ENCODE measurements at places on chromosomes 1 and 21. TPM values are rescaled to one million over a fixed set of nuclear protein-coding genes. Genes with fewer than 3 reads are reported as not detected.
A peak's percentile ranks its signal among the peaks of the same experiment; 100 is the strongest.

GRCh38 chr1:179663810-179664209, 72.2 kb downstream of the TDRD5 start:
- no peak for DNase-seq

Gene FAM151A
- total RNA-seq: 0.11 TPM

GRCh38 chr1:230261928-230262650, 164.0 kb downstream of the PGBD5 start:
- no peak for DNase-seq

DNA sequence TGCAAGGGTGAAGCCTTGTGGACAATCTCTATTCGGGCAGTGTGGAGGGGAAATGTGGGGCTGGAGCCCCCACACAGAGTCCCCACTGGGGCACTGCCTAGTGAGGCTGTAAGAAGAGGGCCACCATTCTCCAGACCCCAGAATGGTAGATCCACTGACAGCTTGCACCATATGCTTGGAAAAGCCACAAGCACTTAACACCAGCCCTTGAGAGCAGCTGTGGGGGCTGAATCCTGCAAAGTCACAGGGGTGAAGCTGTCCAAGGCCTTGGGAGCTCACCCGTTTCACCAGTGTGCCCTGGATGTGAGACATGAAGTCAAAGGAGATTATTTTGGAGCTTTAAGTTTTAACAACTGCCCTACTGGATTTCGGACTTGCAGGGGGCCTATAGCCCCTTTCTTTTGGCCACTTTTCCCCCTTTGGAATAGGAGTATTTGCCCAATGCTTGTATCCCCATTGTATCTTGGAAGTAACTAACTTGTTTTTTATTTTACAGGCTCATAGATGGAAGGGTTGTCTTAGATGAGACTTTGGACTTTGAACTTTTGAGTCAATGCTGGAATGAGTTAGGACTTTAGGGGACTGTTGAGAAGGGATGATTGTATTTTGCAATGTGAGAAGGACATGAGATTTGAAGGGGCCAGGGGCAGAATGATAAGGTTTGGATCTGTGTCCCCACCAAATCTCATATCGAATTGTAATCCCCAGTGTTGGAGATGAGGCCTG, 16.3 kb upstream of the COL6A1 start:
- no peak for DNase-seq

DNA sequence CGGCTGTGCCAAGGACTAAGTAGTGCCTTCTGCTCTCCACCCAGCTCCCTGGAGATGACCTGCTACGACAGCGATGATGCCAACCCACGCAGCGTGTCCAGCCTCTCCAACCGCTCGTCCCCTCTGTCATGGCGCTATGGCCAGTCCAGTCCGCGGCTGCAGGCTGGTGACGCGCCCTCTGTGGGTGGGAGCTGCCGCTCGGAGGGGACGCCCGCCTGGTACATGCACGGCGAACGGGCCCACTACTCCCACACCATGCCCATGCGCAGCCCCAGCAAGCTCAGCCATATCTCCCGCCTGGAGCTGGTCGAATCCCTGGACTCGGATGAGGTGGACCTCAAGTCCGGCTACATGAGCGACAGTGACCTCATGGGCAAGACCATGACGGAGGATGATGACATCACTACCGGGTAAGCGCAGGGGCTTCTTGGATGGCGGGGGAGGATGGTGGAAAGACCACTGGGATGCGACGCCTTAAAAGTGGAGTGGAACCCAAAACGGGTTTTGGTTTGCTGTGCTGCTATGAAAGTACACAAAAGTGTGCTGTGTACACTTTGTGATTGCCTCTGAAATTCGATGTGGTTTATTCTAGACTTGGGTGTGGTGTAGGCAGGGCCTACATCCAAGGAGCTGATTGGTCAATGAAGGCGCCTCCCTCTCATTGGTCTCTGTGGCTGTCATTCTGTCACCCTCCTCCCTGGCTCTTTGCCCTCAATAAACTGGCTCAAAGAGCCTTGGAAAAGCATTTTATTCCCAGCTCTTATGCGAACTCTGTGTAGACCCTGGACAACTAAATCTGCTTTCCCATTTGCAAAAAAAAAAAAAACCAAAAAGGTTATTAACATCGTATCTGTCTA, 110.4 kb upstream of the IPO9 start:
- DNase-seq: no peak

Gene PRAMEF12
- not detected for total RNA-seq

DNA sequence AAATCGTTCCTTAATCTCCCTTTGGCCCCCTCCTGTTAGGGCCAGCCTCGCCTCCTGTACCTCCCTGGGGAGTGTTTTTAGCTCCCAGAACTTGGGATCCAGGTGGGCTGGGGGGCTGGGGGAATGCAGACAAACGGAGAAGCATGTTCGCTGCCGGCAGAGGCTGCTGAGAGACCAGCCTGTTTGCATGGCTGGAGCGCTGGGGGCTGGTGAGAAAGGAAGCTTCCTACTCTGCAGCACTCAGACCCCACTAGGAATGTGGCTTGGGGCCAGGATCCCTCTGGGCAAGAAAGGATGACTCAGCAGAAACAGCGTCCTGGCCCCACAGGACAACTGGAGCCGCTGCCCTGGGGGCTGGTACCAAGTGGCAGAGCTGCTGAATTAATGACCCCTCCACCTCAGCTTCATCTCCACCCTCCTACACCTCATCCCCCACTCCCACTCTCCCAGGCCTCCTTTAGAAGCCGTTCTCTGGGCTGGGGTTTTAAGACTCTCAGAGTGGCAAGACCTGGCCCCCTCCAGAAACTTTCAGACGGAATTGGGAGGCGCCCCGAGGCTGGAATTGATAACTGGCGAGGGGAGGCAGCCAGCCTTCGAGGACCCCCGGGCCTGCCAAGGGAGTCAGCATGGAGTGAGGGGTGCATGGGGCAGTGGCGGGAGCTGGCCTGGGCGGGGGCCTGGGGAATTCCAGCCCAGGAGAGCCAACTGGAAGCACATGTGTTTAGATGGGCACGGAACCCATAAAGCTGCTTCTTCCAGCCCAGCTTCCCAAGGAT, 28.5 kb upstream of the EPS8L3 start:
- peak; percentile 51 for DNase-seq

Gene IVL
- not detected for total RNA-seq

Gene MMP23B
- 20.0 TPM for total RNA-seq

DNA sequence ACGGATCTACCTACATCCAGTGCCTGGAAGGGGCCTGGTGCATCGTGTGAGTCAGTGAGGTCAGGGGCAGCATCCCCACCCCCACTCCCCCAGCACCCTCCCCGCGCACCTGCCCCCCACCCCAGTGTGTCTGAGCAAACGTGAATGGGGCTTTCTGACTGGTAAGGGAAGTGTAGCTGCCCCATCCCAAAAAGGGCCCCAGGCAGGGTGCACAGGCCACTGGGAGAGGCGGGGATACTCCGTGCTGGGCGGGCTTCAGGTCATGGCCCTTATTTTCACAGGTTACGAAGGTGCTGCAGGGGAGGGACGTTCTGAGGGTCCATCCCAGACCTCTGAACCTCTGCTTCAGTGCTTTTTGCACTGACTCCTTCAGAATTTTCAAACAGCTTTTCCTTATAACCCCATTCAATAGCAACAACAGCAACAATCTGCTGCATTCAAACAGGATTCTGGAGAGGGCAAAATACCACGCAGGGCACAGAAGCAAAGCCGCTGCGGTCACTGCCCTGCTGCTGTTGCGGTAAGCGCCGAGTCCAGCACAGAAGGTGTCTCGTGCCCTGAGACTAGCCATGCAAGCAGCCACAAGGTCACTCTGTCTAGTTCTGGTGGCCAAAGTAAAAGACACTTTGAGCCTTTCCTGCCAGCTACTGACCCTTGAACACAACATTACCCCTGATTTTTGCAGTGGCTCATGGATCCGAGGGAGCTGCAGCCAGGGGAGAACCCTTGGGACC, 10.3 kb downstream of the TTC34 start:
- no peak for DNase-seq

DNA sequence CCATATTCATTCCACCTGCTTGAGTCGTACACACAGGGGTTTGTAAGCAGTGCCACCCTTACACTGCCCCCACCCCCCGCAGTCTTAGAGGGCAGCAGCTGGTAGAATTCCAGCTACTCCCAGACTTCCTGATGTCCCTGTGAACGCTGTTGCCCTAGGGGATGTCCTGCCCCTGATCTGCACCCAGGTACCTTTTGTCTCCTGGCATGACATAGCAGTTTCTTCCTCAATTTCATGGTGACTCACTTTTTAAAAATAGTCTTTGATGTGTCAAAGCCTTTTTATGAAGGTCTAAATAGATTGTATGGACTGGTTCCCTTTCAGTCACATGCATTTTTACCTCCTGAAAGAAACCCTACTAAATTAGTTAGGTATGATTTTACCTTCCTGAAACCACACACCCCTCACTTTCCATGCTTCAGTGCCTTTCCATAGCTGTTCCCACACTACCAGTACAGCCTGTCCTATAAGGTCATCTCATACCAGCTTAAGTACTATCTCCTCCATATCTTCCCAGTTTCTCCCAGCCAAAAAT, 76.4 kb downstream of the ST3GAL3 start:
- DNase-seq: no peak

Gene FCER1A
- not detected for total RNA-seq

DNA sequence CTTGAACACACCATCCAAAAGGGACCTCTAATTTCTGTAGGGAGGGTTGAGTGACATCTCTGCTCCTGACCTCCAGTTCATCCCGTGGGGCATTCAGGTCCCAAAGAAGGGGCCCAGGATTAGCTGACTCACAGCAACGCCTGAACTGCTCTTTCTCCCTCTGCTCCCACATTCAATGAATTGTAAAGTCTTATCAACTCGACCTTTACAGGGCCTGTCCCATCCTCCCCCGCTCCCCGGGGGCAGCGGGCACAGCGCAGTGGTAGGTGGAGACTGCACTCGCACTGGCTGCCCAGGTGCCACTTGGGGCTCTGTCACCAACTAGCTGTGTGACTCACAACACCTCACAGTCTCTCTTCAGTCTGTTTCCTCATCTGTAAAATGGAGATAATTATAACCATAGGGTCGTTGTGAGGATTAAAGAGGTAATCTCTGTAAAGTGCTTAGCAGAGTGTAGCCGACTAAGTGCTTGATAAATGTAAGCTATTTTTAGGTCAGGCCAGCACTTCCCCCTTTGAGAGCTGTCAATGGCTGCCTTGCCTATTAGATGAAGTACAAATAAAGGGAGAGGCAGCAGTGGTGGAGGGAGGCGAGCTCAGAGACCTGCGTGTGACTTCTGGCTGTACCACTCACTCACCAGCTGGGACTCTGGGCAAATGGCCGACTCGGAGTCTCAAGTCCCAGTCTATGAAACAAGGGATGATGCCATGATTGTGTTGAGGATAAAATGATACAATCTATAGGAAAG, 637 bp upstream of the MYBPHL start:
- DNase-seq: no peak

Gene NT5C1A
- not detected for total RNA-seq

- DNase-seq: no peak
Measured at GRCh38 chr1:98668733-98669132, 7.2 kb downstream of the SNX7 start.

- no peak for DNase-seq
Measured at GRCh38 chr1:208538587-208538986, 294.4 kb upstream of the PLXNA2 start.

DNA sequence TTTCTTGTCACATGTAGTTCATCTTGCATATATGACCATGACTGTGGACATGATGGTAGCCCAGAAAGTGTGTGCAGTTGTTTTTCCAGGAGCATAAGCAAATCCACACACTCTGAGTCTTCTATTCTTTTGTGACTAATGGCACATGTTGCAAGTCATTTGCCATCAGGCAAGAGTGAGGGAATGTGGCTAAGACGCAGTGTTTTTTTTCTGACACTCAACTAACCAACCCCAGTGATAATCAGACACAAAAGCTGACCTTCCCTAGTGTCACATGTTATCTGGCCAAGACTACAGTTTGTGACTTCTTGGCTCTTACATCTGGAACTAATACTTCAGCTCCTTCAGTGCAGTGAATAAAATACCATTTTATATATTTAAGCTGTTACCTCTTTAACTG, 108.8 kb downstream of the ITSN1 start:
- no peak for DNase-seq

- no peak for DNase-seq
Measured at GRCh38 chr1:114702737-114703136, 7.4 kb upstream of the AMPD1 start.

Gene FAM110D
- 0.37 TPM for total RNA-seq

DNA sequence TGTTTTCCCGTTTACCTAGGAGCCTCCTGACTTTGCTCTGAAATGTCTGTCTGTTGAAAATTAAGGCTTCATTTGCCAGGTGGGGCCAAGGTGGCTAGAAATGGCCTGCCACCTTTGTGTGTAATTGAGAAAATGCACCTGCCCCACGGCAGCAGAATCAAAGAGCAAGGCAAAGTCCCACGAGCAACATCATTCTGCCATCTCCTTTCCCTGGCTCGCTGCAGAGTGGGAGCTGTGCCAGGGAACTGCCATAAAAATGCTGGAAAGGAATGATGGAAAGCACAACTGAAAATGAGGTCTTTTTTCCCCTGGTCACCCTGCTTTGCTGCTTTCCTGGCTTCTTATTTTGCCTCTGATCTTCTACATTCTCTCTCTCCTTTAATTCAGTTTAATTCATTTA, 5.5 kb upstream of the OLFML2B start:
- no peak for DNase-seq

Gene PKNOX1
- total RNA-seq: 25.2 TPM

GRCh38 chr1:43304314-43304681, 3.5 kb downstream of the TIE1 start:
- DNase-seq: no peak

DNA sequence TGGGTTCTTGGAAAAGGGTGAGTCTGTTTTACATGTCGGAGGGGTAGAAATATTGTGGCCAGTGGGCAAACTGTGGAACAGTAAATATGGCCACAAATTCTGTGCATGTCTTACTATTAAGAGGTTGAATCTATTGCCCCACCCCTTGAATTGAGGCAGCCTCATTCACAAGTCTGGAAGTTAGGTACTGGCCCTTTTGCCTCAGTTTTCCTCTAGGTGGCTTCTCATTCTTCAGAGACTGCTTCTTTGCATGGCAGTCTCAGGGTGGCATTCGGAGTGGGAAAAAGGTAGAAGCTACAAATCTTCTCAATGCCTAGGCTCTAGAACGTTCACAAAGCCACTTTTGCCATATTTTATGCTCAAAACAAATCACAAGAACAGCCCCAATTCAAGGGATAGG, 57.2 kb downstream of the SLC9C2 start:
- DNase-seq: no peak

DNA sequence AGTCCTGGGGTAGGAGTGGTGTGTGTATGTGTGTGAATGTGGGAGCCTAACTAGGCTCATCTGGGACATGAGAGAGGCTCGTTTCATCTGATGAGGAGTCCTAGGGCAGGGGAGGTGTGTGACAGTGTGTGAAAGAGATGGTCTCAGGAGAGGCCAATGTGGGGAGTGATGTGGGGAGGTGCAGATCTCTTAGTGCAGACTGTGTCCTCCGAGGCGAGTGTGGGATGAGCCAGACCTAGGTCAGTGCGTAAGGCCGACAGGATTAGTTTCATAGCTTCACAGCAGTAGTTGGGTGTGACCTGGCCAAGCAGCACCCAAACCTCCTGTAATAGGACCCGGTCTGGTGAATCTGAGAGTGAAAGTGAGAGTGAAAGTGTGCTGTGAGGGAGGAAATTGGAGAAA, 94.7 kb downstream of the LIPI start:
- no peak for DNase-seq

Data from WTC11 (cell line).